ENCODE measurements at places on chromosomes 4 and X.

DNA sequence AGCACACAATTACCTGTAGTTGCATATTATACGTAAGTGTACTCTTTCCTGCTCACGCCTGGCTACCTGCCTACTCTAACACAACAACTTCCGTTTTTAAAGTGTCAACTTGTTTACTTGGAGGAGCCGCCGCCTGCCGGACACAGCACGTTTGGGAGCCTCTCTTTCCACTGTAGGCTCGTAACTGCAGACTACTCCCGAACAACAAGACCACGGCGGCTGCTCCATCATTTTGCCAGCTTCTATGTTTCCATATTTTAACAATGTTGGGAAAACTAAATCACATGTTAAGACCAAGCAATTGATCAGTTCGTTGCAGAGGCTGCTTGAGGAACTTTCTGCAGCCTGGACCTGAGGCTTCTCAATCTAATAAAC, 841 bp downstream of the MTNR1A start:
- peak; percentile 46 for DNase-seq

DNA sequence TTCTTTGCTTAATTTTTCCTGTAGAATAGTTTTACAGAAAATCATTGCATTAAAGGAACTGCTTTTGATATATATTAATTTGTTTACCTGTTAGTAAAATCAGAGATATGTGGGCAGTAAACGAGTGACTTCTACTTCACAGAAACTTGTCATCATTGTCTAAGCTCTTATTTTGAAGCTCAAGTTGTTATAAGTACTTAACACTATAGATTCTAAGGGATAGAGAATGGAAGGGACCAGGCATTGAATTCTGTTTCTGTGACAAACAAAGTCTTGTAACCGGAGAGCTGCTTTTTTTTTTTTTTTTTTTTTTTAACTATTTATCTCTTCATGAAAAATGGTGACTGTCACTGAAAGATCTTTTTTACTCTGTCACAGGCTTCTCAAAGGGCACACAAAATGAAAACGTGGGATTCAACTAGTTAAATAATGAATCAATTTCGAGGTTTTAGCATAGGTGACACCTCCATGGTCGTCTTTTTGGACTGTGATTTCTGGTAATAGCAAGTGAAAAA, 14.4 kb downstream of the STK26 start:
- no peak for DNase-seq

DNA sequence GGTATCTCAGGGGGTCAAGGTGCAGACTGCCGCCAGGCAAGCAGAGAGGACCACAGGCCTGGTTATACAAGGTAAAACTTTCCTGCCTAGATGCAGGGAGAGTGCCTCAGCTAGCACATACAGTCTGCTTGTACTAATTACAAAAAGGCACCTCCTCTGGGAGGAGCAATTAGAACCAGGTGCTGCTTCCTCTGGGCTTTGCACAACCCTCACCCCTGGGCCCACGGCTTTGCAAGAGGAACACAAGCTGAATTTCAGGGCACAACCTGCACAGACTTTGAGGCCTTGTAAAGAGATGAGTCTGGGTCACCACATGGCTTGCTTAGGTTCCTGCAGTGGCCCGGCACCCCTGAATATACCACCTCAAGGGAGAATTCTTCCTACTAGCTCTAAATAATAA, 9.2 kb upstream of the CITED1 start:
- no peak for DNase-seq

GRCh38 chrX:22950269-22951266, 49.2 kb upstream of the DDX53 start:
- no peak for DNase-seq

GRCh38 chr4:102758241-102759160, 2.3 kb downstream of the MANBA start:
- peak; percentile 22 for DNase-seq

GRCh38 chr4:6245246-6246169, 24.1 kb upstream of the WFS1 start:
- no peak for DNase-seq

DNA sequence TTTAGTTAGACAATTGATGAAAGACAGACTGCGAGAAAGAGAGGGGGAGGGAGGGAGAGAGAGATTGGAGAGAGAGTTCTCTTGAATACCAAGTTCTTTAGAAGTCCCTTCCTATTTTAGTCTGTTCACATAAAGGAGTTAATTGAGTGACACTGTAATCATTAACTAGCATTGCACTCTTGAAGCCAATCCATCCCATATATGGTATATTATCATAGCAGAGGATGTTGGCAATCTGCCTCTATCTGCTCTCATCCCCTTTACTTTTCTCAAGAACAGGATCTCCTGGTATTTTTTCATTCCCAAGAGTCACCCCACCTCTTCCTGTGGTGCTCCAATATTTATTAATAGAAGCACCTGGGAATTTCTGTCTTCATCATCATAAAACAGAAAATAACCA, 959.6 kb upstream of the NDST4 start:
- DNase-seq, result no peak

GRCh38 chrX:141375011-141375760, 132.9 kb upstream of the SPANXC start:
- no peak for DNase-seq

DNA sequence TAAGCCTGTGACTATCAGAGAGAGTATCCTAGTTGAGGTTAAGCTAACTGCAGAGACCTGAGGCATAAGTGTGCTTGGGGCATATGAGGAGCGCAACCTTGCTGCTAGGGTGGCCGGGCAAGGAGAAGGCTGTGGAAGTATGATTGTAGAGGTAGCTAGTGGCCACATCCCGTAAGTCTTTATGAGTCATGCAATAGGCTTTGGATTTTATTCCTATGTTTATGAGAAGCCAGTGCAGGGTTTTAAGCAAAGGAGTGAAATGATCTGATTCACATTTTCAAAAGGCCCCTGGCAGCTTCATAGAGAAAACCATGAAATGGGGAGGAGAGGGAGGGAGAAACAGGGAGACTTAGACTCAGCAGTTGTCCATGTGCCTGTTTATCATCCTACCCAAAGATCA, 92.1 kb upstream of the WDFY3 start:
- no peak for DNase-seq

DNA sequence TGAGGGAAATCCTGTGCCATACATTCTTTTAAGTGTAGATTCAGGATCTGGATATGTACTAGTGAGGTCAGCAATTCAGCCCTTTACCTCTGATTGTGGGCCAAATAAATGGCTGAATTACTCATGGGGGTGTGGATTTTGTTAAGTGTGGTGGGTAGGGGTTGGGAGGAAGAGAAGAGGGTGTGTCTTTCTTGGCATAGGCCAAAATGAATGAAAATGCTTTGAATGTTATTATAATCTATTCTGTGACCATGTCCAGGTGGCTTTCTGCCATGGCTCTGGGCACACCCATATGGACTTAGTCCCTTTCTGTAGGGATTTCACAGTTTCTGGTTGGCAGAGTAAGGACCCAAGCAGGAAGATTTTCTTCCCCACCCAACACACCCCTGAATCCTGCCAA, 244.3 kb downstream of the CBR4 start:
- no peak for DNase-seq

DNA sequence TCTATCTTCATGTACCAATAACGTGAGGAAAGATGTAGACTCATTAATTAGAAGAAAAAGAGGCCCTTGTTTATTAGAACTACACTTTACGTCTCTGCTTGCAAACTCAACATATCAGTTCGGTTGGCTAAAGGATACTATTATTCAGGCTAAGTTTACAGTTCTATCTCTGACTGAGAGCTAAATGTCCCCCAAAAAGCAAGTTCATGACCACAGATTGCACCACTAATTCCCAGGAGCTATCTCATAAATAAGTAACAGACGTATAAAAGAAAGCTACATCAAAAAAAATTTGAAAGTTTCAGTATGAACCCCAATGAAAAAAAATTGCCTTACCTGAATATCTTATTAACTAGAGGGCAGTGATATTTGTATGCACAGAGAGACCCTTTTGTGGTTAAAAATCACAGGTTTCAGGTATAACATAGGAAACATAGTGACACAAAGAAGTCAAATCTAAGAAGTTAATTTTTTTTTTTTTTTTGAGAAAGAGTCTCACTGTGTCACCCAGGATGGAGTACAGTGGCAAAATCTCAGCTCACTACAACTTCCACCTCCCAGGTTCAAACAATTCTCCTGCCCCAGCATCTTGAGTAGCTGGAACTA, 128.9 kb downstream of the MAB21L2 start:
- DNase-seq, result no peak

GRCh38 chr4:165738571-165738970, 134.5 kb upstream of the TLL1 start:
- no peak for DNase-seq

DNA sequence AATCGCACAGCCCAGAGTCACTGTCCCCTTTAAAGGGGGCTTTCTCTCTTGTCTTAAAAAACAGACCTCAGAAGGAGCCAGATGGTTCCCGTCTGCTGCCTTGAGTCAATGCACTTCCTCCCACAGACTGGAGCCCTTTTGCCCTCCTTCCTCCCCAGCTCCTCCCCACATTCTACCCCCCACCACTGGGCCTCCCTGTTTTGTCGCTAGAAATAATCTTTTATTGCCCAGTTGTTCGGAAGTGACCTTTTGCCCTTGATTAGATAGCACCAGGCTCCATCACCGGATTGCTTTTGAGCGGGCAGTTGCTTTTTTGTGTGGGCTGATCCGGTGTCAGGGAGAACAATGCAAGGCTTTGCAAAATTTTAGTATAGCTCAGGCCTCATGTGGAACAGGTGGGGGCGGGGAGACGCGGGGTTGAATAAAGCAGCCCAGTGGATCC, 47.7 kb downstream of the SPRY1 start:
- no peak for DNase-seq

DNA sequence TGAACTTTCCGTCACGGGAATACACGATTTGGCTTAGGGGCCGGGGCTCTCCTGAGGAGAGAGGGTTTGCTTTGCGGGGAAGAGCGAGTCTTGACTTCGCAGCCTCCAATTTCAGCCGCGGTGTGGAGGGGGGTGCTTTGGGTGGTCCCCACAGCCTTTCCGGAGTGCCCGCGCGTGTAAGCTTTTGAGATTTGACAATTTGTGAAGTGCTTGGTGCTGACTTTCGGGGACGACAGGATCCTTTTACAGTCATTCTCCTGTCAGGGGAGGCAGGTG, 355 bp downstream of the SCML1 start:
- DNase-seq, result no peak

All from NCI-H1105 (cell line).